ENCODE measurements at places on chromosomes 3 and 15.

DNA sequence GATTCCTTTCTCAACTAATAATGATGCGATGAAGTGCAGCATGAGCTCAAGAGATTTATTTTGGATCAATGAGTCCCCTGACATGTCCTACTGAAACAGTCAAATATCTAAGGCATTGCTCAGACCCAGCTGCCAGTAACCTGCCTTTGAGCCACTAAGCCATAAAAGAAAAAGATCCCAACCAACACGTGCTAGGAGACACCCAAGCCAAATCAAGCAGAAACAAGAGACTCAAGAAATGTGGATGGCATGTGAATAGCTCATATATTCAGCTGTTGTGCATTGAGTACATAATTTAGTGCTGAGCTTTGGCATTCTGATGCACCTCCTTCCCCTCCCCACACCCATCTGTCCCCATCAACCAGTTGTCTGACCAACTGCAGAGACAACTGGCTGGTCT, 29.2 kb downstream of the GJD2 start:
- DNase-seq = no peak

GRCh38 chr3:177928172-177928873, 607.9 kb upstream of the KCNMB2 start:
- DNase-seq = no peak

DNA sequence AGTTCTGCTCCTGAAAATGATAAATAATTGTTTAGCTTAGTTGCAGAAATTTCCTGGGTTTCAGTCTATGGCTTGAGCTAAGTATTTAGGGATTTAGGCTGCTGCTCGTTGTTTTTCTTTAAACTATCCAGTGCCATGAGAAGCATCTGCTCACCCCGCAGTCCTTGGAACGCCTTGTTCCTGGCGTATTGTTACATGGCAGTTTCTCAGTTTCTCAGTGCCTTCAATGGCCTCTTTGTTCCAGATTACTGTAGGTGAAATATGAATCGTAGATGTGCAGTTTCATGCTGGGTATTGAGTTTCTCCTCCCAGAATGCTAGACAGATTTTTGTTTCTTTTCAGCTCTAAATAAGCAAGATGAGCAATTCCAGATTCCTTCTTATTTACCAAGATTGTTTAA, 269.5 kb upstream of the GBE1 start:
- no peak for DNase-seq

GRCh38 chr3:182455011-182455410, 338.3 kb upstream of the ATP11B start:
- no peak for DNase-seq

GRCh38 chr3:15528854-15529537, 7.5 kb upstream of the COLQ start:
- DNase-seq = no peak

DNA sequence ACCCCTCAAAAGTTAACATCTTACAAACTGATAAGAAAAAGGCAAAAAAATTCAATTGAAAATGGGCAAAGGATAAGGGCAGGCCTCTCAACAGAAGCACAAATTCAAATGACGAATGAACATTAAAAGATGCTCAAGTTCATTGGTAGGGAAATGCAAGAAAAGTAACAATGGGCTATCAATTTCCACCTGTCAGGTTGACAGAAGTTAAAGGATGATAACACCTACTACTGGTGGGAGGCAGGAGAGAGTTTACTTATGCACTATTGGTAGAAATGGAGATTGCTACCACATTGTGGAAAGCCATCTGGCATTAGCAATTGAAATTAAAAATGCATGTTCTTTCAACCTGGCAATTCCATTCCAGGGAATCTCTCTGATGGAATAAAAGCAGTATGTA, 35.6 kb upstream of the TNFAIP8L3 start:
- no peak for DNase-seq

- no peak for DNase-seq
These were observed 2.3 kb upstream of the SHC4 start for GRCh38 chr15:48965972-48966371.

DNA sequence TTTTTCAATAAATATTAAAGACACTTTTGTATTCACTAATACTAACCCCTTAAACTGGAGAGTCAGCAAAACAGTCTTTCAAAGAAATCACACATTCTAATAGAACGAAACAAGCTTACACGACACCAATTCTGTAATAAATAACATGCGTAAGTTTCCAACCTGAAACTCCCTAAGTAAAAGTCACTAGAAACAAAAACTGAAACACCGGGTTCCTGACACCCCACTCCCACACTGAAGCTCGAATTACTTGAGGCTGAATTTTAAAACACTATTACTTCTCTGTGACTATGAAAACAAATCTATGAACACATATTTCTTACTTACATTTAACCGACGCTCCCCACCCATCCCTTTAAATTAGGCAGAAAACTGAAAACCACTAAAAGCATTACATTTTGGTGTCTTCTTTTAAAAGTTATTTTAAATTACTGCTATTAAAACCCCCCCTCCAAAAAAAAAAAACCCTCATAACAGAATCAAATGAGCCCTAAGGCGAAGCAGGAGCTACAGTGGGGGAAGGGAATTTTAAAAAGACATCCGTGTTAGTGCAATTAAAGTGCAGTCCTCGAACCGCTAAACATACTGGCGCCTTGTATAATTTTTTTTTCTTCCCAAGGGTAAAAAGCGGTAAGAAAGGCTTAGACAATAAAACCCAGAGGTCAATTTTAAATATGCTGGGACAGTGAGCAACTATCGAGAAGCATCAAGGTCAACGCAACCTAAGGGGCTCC, 878 bp downstream of the SPPL2A start:
- no peak for DNase-seq

GRCh38 chr3:13016083-13016720, 57.0 kb downstream of the IQSEC1 start:
- no peak for DNase-seq

DNA sequence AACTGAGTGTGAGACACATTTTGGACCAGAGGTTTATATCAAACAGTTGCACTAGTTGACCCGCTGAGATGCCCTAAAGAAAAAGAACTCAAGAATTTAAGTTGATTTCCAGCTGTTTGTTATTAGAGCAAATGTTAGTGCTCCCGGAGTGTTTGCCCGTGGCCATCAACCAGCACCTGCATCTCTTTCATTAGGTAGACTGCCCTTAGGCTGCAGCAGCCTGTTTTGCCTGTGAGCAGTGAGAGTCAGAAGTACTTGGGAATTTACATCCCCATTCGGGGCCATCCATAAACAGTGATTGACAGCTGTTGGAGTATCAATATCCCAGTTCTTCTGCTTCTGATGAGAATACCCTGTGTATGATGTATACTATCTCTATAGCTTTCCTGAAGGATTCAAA, 492.6 kb downstream of the RBMS3 start:
- DNase-seq = no peak

GRCh38 chr3:106542101-106542769, 673.4 kb upstream of the CBLB start:
- no peak for DNase-seq

GRCh38 chr15:94644433-94644832, 413.1 kb downstream of the MCTP2 start:
- no peak for DNase-seq

DNA sequence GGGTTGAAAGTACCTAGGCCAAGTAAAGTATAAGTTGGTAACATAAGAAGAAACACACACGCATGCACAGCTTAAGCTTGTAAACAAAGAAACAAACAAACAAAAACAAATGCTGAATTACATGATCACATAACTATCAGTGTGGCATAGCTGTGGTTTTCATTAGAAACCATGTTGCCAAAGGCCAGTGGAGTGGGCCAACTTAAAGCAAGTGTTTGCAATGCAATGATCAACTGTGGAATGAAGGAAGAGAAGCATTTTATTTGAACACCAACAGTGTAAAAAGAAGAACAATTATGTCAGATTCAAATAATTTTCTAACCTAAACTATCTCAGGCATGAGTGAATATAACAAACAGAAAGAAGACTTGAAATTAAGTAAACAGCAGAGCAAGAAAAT, 199.4 kb upstream of the STRIT1 start:
- DNase-seq = no peak

GRCh38 chr3:80094589-80094988, 326.8 kb upstream of the ROBO1 start:
- DNase-seq = no peak

GRCh38 chr15:62601777-62602545, 436.9 kb upstream of the C2CD4B start:
- DNase-seq = no peak

DNA sequence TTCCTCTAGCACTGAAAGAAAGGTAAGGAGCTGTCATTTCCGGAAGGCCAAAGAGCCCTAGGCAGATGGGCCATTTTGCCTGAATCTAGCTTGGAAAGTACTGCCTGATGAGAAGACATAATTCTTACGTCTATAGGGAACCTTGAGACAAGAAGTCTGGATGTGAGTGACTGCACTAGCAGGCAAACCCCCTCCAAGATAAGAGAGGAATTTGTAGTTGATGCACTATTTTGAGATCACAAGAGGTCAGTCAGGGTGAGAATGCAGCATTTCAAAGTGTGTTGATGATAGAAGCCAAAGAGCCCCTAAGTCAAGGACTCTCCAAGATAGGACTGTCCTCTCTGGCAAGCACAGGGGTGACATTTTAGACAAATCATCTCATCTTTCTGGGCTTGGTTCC, 99.2 kb downstream of the HES1 start:
- no peak for DNase-seq

DNA sequence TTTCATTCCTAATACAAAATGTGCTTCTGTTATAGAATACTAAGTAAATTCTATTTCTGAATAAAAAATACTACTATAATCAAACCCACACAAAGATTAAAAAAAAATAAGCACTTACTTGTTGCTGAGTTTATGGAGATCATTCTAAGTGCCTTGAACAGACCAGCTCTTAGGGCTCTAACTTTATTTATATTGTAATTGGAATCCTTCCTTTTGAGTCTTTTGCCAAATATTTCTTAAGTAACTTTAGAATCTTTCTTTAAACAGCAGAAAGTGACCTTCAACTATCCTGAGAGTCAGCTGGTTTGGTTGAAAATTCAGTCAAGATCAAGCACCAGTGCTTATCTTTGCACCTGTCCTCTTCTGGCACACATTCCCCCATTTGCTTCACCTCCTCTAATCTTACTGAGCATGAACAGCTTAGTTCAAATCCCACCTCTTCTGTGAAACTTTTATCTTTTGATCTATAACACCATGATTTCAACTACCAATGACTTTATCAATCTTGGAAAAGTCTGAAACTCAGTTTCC, 149.3 kb downstream of the VPS13C start:
- DNase-seq = no peak

DNA sequence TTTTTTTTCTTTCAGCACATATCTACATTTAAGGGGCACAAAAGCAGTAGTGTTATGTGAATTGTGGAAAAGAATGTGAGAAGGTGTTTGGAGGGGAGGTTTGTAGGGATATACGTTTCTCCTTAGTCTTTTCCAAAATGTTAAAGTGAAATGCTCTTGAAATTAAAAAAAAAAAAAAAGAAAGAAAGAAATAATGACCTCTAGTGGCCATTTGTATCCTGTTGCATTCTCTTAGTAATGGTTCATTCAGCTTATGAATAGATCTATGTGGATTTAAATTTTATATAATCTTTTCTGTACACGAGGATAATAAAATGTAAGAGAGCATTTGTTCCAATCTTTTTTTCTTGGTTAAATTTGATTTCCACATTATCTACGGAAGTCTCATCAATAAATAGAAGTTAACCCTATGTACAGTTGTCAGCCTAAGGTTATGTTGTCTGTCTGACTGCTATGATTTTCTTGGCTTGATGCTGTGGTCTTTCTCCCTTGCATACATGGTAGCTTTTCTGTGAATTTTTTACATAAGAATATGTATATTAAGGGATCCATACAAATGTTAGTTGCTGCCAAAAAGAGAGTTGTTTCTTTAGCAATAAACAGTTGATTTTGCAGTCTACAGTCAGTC, 1.7 kb downstream of the P2RY13 start:
- no peak for DNase-seq

- DNase-seq = no peak
These were observed 484.6 kb downstream of the ROBO2 start for GRCh38 chr3:77524463-77524862.

DNA sequence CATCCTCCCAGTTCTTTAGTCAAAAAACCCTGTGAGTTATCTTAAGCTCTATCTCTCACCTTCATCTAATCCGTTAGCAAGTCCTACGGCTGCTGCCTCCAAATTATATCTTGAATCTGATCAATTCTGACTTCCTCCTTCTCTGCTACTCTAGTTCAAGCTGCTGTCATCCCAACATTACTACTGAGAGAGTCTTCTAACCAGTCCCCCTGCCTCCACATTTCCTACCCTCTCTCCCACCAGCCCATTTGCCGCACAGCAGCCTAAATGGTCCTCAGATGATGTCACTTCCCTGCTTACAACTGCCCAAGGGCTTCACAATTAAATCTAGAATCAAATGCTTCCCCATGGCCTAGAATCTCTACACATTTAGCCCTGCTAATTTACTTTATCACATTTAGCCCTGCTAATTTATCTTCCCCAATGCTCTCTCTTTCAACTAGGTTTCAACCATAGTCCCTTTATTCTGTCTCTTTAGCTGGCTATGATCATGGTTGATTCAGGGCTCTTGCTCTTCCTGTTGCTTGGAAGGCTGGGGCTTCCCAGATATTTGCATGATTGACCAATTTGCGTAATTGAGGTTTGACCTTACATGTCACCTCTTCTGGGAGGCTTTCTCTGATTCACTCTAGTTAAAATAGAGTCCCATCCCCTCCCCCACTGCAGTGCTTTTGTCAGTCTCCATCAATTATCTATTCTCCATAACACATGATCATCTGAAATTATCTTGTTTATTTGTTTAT, 11.0 kb upstream of the ARL14 start:
- no peak for DNase-seq

- DNase-seq = no peak
These were observed 81.5 kb downstream of the SLC25A26 start for GRCh38 chr3:66302288-66302687.

DNA sequence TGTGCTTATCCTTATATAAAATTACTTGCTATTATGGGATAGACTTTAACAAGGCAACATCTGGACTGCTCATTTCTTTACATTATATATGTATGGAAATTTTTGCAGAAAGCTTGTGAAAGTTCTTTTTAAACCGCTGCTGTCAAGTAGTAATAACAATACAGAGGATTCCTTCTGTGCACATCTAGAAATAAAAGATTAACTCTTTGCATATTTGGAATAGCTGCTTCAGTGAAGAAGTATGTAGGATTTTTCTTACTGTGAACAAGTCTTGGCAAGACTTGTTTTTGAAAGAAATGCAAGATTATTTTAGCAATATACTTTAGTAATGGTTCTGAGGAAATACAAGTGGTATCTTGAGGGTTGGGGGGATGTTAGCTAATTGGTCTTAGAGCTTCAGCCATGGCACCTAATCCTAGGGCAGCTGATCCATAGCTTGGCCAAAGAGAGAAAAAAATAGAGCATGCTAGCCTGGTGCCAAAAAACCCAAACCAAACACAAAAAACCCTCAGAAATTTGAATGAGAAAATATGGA, 4.3 kb downstream of the PRKCI start:
- DNase-seq = no peak
